ENCODE measurements at places on chromosomes 2 and 18.

- no peak for DNase-seq
Measured at GRCh38 chr18:58605027-58606020, 23.6 kb downstream of the ALPK2 start.

DNA sequence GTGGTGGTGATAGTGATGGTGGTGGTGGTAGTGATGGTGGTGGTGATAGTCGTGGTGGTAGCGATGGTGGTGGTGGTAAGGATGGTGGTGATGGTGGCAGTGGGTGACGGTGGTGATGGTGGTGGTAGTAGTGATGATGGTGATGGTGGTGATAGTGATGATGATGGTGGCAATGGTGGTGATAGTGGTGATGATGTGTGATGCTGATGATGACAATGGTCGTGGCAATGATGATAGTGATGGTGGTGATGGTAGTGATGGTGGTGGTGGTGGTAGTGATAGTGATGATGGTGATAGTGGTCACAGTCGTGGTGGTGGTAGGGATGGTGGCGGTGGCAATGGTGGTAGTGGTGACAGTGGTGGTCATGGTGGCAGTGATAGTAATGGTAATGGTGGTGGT lies 243.9 kb upstream of the RAB6C start:
- no peak for DNase-seq

DNA sequence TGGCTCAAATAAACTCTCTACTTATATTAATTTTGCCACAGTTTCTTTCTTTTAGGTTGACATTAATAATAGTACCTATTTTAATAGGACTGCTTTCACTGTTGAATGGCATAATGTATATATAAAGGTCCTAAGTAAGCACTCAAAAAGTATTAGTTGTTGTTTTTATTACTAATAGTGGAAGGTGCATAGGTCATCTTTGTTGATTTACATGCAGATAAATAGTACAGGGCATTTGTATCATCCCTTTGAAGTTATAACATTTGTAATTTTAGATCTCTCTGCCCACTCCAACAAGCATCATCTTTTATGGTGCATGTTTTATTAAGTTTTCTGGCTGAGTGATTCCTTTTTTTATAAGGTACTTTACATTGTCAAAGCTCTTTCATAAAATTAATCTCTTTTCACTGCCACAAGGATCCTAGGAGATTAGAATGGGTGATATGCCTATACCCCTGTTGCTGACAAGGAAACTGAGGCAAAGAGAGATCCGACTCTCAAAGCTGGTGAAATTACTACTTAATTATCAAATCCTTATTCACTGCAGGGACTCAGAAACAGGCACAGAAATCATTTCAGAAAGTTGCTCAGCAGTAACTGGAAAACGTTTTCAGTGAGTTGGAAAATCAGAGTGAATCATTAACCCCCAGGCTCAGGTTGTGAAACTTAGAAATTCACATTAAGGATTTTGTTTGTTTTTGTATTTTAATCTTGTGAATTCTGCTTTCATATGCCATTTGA lies 299.6 kb downstream of the AGPS start:
- no peak for DNase-seq

GRCh38 chr2:31168291-31168690 lies 30.1 kb upstream of the GALNT14 start:
- DNase-seq, result no peak

GRCh38 chr2:14513903-14514302 lies 118.6 kb upstream of the LRATD1 start:
- DNase-seq, result no peak

GRCh38 chr2:64260817-64261216 lies 116.6 kb upstream of the PELI1 start:
- DNase-seq, result no peak

GRCh38 chr2:65957886-65958285 lies 477.0 kb upstream of the MEIS1 start:
- no peak for DNase-seq
